Right renal pelvis (tissue), 4 donors: ENCODE measurements at places on chromosomes 7 and 10.

- no peak for DNase-seq
Measured at GRCh38 chr7:34156336-34156735, 251.0 kb downstream of the BMPER start.

GRCh38 chr10:79299397-79300241, 47.6 kb upstream of the PPIF start:
- DNase-seq: no peak

DNA sequence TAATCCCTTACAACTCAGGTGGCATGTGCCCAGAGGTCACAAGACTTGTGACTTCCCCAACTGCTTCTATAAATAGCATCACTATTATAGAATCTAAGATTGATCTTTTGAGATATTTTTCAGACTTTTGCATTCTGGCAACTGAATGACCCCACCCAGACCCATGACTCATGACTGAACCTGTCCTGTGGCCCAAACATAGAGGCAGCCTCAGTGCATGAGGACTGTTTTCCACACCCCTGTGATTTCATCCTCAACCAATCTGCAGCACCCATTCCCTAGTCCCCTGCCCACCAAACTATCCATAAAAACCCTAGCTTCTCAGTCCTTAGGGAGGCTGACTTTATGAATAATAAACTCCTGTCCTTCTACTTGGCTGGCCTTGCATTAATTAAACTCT, 84.5 kb downstream of the MICU1 start:
- DNase-seq: no peak

- DNase-seq: no peak
Measured at GRCh38 chr7:136687693-136688322, 180.6 kb upstream of the CHRM2 start.

DNA sequence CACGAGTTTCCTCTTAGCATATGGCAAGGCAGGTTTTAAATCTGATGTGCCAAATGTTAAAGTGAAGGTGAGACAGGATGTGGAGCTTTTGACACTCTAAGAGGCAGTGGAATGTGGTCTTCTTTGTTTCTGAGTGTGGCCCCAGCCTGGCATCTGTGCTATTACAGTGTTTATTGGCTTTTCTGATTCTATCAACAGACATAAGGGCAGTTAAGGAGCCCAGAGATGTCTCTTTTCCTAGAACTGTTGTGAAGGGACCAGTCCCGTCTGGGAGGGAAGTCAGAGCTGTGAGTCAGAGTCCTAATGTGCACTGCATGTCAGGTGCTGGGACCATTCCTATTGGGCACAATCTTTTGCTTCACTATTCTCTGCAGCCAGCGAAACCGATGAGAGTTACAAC, 32.5 kb downstream of the TRUB1 start:
- no peak for DNase-seq

DNA sequence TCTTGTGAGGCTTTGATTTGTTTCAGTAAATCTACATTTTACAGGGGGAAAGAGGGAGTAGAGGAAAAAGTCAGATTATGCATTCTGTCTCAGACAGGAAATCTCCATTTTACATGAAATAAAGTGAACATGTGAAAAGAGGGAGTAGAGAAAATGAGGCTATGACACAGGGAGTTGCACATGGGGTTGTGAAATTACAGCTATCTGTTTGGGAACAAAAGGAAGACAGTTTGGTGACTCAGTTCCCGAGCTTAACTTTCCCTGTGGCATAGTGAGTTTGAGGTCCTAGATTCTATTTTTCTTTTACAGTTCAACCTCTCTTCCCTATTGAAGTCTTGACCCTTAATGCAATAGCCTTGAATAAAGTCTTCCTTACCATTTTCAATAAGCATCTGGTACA, 63.2 kb upstream of the AGR3 start:
- DNase-seq: no peak

GRCh38 chr7:152956006-152956405, 196.5 kb downstream of the ACTR3B start:
- no peak for DNase-seq

DNA sequence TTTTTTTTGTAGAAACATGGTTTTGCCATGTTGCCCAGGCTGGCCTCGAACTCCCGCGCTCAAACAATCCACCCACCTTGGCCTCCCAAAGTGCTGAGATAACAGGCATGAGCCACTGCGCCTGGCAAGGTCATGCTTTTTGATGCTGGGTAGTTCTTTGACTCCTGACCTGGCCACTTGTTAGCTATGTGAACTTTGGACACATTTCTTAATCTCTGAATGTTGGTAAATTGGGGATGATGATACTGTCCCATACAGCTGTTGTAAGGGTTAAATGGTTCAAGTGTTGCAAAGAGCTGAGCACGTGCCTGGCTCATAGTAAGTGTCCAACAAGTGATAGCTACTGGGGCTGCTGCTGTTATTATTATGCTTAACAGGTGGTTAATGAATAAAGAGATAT, 2.3 kb downstream of the ZNHIT1 start:
- no peak for DNase-seq

DNA sequence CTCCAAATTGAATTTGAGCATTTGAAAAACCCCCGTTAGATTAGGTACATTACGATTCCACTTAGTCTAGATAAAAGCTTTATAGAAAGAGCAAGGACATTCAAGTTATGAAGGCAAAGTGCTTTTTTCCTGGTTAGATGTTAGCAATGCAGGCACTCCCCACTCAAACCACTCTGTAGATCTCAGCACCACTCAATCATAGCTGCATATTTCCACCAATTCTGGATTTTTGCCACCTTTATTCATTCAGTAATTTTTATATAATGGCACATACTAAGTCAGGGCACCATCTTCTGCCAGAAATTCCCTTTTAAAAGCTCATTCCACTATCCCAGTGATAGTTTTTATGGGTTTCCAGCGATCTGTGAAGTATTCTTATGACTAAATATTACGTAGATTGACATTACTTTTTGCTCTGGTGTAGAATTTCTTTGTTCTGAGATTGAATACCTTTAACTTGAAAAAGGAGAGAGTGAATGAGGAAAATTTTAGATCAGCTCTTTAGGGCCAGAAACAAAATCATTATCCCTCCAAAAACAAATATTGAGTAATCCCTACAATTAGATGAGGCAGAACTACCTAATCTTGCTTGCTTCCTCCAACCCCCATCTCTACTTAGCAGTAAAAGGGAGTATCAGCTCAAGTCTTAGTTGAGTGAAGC, 51.6 kb downstream of the RNLS start:
- no peak for DNase-seq

DNA sequence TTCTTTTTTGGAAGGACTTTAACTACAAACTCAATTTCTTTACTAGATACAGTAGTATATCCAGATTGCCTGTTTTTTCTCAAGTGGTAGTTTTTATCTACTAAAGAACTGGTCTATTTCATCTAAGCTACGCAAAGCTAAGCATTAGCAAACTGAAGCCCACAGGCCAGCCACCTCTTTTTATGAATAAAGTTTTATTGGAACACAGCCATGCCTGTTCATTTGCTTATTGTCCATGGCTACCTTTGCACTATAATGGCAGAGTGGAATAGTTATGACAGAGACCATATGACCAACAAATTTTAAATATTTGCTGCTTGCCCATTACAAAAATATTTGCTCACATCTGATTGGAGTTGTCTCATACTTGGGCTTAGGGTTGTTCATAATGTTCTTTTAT, 168.7 kb downstream of the CAMK1D start:
- no peak for DNase-seq

DNA sequence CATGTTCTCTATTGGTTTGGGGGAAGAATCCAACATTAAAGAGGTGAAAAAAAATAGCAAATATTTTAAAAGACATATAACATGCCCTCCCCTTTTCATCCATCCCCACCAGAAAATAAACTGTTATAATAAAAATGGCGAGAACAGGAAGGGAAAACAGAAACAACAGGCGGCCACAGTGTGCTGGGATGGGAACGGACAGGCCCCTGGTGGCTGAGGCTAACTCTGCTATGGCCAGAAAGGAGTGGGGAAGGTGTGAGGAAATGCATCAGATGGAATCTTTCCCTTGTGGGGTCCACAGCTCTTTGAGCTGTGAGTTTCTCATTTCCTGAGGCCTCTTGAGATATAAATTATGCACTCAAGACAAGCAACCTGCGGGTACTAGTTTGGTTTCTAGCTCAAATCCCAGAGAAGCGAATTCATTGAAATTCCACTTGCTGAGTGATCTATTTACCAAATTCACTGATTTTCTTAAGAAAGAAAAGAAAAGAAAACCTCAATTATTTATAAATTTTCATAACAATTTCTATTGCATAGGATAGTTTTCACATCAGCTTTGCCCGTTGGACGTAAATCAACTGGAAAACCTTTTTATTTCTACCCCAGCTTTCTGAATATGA, 139.5 kb downstream of the BMPER start:
- no peak for DNase-seq

DNA sequence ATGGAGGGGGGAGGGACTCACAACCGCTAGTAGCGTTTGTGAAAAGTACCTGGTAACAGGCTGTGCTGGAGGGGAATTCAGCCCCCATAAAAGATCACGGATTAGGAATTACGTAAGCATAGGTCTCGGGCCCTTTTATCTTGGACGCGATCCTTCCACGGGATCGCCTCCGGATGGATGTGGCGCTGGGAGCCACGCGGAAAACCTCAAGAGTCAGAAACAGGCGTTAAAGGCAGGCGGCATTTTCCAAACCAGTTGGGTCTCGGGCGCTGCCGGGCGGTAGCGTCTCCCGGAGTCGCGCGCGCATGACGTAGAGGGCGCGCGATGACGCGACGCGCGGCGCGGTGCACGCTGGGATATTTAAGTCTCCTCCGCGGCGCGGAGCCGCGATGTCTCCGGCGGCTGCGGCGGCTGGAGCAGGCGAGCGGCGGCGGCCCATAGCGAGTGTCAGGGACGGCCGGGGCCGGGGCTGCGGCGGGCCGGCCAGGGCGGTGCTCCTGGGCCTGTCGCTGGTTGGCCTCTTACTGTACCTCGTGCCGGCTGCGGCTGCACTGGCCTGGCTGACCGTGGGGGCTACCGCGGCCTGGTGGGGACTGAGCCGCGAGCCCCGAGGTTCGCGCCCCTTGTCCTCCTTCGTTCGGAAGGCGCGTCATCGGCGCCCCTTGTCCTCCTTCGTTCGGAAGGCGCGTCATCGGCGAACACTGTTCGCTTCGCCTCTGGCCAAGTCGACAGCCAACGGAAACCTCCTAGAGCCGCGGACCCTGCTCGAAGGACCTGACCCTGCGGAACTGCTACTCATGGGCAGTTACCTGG, at the start of gene POM121:
POM121 (plus strand) TSS at position 363 of the 813 bp plus-strand sequence; CDS start at position 390, 27 bp downstream.
- DNase-seq: peak; percentile 83

GRCh38 chr10:96493254-96493653, 20.5 kb downstream of the TLL2 start:
- DNase-seq: no peak

GRCh38 chr10:10987111-10987510, 30.6 kb upstream of the CELF2 start:
- no peak for DNase-seq

- no peak for DNase-seq
Measured at GRCh38 chr10:55158633-55159032, 357.6 kb upstream of the PCDH15 start.

- no peak for DNase-seq
Measured at GRCh38 chr10:5976512-5977470, 552 bp downstream of the IL15RA start.

- no peak for DNase-seq
Measured at GRCh38 chr7:28984217-28984616, 26.1 kb upstream of the TRIL start.

- no peak for DNase-seq
Measured at GRCh38 chr10:95664543-95664942, 8.0 kb upstream of the ALDH18A1 start.

- no peak for DNase-seq
Measured at GRCh38 chr10:3106928-3107425, 39.6 kb downstream of the PFKP start.

DNA sequence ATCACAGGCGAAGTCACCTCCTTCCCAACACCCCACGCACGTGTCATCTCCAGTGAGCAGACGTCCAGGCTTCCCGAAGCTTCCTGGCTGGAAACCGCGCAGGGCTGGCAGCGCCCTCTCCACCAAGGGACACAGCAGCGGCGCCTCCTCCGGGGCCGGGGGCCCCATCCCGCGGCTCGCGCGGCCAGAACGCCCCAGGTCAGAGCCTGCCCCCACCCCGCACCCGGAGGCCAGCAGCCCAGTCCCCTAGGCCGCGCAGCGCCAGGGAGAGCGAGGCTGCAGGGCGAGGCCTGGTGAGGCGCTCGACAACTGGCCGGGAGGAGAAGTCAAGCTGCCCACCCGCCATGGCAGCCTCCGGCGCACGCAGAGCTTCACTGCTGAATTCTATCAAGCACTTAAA, 247.0 kb downstream of the SEMA3D start:
- DNase-seq: no peak

GRCh38 chr7:128921866-128922440, 11.4 kb upstream of the KCP start:
- DNase-seq: no peak

DNA sequence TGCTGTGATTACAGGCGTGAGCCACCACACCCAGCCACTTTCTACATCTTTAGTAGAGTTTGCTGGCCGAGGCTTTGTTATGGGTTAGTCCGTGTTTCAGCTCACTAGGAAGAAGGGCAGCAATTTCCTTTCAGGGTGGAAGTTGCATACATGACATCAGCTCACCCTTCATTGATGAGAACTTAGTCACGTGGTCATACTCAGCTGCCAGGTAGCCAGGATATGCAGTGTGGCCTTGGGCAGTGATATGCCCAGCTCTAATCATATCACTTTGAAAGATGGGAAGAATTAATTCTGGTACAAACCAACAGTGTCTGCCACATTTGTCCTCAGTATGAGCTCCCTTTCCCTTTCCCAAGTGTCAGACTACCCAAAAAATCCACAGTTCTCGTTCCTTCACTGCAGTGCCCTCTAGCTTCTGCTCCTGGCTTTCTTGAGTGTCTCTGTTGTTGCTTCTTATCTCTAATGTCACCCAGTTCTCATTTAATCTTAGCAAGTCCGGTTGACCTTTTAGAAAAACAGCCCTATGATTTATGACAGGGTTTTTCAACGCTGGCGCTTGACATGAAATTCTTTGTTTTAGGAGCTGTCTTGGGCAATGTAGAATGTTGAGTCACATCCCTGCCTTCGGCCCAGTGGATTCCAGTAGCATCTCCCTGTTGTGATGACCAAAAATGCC, 108.7 kb upstream of the ITGB1 start:
- no peak for DNase-seq
